ENCODE measurements at places on chromosomes 5 and 9.

- no peak for DNase-seq
Measured at GRCh38 chr9:84379740-84380139, 39.2 kb upstream of the SLC28A3 start.

GRCh38 chr5:149782018-149782894 is 52.1 kb downstream of the PPARGC1B start:
- no peak for DNase-seq

DNA sequence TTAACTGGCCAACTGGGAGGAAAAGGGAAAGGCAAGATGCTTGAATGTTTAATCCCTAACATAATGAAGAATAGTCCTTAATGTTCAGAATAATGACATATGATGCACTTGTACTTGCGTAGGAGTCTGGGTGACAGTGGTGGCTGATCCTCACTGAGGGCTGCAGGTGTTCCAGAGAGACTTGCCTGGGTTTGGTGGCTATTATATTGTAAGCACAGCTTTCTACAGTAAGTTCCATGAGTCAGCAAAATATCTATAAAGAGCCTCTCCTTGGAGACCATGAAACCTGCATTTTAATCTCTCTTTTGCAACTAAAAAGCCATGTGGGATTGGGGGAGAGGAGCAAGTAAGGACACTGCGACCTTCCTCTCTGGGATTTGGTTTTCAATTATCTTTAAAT is 1.9 kb upstream of the NPR2 start:
- DNase-seq: no peak

- no peak for DNase-seq
Measured at GRCh38 chr9:1922026-1922425, 93.1 kb upstream of the SMARCA2 start.

- DNase-seq: no peak
Measured at GRCh38 chr5:162282191-162282590, 214.6 kb downstream of the GABRG2 start.

- DNase-seq: no peak
Measured at GRCh38 chr9:125099816-125100215, 43.5 kb downstream of the SCAI start.

- no peak for DNase-seq
Measured at GRCh38 chr5:133466556-133467334, 145.6 kb downstream of the FSTL4 start.

DNA sequence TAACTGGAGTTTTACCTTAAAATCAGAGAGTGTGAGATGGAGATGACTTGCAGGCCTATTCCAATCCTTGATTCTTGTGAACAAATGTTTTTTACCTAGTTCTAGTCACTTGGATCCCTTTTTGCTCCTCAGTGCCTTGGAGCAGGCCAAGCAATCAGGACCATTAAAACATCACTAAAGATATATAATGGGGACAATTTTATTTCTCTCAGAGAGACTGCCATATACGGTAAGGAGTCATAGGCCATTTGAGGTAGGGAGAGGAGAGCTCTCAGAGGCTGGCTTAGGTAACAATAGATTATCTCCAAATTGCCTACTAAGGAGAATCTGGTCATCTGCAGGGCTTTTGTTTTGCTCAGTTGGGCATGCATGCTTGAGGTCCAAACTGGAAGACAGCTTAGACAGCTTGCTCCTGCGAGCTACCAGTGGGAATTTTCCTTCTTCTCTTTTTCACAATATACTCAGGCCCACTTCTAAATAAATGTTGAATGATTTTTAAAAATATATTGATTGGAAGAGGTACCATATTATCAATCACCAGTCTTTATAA is 44.0 kb downstream of the FREM1 start:
- DNase-seq: no peak

- no peak for DNase-seq
Measured at GRCh38 chr5:157574456-157575380, 857 bp downstream of the ADAM19 start.

DNA sequence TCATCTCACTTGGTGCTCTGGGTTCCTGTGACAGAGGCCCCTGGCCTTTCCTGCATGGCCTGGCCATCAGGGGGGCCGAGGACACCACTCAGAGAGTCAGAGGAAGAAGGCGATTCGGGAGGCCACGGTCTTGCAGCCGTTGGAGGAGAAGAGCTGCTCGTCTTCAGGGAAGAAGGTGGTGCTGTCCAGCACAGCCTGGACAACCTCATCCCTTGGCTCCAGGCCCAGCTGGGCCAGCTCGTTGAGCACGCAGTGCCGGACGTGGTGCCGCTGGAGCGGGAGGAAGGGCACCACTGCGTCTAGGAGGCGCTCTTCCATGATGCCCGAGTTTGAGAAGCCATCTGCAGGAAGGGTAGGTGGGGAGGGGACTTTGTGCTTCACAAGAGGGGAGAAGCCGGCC is 3.2 kb downstream of the TOR2A start:
- no peak for DNase-seq

DNA sequence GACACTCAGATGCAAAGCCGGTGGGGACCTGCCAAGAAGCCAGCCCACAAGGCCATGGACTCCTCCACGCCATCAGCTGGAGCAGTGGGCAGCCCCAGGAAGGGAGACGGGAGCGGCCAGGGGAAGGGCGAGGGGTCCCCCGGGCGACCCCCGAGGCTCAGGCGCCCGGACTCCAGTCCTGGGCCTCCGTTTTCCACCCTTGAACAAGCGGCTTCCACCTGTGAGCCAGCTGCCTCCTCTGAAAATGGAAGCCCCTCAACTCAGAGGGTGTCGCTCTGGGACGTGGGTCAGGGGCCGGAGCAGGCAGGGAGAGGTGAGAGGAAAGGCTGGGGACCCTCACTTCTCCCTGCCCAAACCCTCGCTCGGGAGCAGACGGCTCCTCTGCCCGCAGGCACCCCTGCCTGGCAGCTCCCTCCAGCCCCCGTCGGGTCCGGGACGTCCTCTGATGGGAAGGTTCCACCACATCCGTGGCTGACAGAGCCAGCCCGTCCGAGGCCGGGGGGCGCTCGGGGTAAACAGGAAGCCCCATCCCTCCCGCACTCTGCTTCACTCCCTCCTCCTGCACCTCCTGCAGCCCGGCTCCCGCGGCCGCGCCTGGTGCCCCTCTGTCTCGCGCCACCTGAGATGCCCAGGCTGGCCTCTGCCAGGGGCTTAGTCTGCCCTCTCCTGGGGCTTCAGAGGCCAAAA is 3.7 kb upstream of the EGFL7 start:
- no peak for DNase-seq
